ENCODE measurements at places on chromosomes 6 and 20.

DNA sequence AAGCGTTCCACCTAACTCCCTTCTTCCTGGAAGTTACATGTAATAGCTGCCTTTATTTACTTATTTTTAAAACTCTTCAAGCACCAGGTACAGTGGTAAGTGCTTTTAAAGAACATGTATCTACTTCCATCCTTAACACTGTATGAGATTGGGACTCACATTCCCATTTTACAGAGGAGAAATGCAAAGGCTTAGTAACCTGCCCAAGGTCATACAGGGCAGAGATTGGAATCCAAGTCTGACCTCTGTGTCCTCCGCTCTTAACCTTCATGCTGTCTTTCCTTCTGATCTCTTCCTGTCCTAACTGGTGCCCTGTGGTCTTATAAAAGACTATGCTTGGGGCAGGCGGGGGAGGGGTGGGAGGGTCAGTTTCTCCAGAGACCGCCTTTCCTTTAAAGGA is 1.6 kb downstream of the B4GALT5 start:
- no peak for DNase-seq

- no peak for DNase-seq
Measured at GRCh38 chr20:17513939-17514338, 17.2 kb downstream of the BFSP1 start.

DNA sequence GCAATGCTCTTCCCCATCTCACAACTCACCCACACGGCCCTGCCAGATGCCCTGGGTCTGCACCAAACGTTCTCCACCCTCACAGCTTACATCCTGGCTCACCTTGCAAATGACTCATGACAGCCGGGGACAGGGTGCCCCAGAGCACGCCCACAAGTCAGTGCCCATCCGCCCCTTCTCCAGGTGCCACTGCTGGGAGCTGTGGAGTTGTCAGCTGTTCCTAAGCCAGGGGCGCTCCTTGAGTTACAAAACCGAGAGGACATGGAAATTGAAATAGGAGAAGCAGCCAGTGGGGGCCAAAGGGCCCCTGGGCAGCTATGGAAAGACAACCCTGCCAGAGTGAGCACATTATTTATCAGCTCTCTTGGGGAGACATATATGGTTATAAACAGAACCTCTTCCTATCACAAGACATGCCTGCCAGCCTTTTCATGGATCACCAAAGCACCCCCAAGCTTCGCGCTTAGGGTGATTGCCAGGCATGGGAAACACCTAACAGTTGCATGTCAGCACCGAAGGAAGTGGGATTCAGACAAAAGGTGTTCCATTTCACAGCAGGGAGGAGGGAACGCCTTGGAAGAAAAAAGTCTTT is 236.8 kb downstream of the LY86 start:
- DNase-seq = no peak

DNA sequence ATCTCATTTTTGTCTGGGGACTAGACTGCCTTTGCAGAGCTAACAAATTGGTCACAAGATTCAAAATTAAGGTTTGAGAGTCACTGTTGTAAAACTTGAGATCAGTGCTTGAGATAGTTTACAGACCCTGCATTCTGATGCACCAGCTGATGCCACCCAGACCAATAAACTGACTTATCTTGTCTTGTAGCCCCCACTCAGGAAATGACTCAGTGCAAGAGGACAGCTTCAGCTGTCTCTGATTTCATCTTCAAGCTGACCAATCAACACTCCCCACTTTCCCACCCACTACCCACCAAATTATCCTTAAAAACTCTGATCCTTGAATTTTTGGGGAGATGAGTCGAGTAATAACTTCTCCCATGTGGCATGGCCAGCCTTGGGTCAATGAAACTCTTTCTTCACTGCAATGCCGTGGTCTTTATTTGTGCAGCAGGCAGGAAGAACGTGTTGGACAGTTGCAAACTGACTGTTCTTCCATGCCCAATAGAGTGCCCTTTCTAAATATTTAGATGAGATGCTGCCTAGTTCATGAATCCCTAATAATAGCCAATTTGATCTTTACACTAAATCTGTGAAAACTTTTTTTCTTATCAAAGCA is 48.3 kb upstream of the PROKR2 start:
- DNase-seq = no peak

DNA sequence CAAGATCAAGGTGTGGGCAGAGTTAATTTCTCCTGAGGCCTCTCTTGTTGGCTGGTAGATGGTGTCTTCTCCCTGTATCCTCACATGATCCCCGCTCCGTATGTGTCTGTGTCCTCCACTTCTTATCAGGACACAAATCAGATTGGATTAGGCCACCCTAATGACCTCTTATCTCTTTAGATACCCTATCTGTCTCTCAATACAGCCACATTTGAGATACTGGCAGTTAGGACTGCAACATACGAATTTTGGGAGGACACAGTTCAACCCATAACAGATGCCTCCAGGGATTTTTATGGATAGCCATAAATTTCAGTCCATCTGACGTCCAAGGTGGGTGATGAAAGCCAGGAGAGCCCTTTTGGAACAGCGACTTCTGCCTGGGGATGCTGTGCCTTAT is 369.0 kb downstream of the NRN1 start:
- no peak for DNase-seq

- DNase-seq = no peak
Measured at GRCh38 chr6:152993431-152993830, 9.1 kb downstream of the MTRF1L start.

DNA sequence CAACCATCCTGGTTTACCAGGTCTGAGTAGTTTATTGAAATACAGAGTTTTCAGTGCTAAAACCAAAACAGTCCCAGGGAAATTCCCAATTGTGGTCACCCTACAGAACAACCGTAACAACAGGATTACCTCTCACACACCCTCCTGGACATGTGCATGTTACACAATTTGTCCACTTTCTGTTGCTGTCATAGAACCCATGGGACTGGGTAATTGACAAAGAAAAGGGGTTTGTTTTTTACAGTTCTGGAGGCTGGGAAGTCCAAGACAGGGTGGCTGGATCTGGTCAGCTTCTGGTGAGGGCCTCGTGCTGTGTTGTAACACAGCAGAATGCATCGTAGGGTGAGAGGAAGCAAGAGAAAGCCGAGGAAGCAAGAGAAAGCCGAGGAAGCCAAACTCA is 9.1 kb upstream of the ADA start:
- DNase-seq = no peak

DNA sequence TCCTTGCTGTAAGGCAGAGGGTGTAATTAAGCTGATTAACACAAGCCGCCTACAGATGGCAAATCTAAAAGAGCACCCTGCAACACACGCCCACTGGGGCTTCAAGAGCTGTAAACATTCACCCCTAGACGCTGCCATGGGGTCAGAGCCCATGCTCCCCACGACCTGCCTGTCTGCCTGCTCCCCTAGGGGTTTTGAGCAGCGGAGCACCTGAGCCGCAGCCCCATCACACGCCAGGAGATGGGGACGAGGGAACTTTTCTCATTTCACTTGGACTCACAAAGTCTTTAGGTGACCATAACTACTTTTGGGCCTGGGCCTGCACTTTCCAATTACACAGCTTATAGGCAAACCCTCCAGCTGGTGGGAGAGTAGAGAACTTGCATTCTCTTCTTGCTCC is 99.0 kb upstream of the SOX4 start:
- DNase-seq = no peak

DNA sequence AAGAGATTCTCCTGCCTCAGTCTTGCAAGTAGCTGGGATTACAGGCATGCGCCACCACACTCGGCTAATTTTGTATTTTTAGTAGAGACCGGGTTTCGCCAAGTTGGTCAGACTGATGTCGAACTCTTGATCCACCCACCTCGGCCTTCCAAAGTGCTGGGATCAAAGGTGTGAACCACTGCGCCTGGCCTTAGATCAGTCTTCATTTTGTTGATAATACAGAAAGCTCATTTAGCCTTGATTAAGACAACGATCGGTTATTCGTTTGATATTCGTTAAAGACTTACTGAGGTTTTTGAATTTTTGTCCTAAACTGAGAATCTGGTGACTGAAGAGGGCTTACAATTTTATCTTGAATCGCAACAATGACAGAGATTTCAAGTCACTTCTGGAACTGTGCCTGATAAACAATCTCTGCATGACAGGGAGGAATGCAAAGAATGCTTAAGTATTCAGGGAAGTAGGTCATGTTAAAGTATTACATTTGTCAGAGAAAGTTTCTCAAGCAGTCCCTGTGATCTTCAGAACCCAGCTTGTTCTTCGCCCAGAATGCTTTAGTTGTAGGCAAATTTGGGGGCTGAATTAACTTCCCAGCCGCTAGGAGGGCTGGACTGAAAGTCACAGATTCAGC is 14.8 kb downstream of the AKAP12 start:
- no peak for DNase-seq

DNA sequence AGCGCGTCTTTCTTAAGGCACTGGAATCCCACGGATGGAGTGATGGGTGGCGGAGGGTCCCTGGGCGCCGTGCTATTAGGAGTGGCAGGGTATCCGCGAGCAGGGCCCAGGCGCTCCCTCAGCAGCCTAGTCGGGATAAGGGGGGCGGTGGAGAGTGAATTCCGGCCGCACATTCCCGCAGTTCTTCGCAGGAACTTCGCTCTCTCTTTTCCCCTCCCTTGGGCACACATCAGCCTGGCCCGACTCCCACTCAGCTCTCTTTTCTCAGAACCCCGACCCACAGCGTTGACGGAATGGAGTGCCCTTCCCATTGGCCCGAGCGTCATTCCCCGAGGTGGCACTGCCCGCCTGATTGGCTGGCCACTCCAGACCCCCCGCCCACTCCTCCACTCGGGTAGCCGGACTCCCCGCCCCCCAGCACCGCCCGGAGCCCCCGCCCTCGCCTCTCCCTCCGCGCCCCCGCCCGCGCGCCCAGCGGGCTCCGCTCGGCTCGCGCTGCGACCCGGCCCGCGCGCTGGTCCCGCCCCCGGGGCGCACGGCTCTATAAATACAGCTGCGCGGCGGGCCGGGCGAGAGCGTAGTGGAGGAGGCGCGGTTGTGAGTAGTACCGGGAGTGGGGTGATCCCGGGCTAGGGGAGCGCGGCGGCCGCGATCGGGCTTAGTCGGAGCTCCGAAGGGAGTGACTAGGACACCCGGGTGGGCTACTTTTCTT is at the start of gene ID4:
TSS of gene ID4 (plus strand) at position 572 of the 712 bp plus-strand sequence. CDS start 385 bp downstream, outside the sequence.
- no peak for DNase-seq

DNA sequence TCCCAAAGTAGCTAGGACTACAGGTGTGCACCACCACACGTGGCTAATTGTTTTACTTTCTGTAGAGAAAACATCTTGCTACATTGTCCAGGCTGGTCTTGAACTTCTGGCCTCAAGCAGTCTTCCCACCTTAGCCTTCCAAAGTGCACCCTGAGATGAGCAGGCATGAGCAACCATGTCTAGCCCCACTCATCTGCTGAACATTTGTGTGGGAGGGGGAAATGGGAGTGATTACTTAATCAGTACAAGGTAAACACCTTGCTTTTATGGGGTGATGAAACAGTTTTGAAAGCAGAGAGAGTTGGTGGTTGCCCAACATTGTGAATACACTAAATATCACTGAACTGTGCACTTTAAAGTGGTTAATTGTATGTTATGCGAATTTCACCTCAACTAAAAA is 5.3 kb downstream of the APMAP start:
- no peak for DNase-seq

- DNase-seq = no peak
Measured at GRCh38 chr6:44309092-44309491, 4.1 kb downstream of the AARS2 start.

DNA sequence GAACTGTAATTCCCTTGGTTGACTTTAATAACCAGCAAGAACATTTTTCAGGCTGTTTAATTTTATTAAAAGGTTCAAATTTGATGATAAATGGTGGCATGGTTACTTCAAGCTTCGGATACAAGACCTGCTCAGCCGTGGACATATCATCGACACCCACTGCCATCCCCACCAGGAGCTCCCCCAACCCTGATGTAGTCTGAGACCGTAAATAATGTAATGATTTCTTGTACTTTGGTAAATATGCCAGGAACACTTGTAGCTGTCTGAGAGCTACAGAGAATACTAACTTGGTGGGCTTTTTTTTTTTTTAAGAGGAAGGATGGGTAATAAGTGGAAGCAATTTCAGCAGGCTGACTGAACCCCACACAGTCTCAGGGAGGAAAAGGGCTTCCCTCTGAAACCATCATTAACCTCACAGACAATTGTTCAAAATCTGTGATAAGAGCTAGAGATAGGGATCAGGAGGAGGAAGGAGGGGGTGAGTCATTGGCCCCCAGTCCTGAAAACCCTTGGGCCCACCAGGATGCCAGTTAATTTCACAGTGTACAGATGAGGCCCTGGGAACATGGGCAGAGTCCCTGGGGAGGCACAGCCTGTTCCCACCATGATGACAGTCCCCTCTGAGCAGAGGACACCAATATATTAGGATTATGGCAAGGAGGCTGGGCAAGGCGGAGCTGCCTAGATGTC is 56.0 kb downstream of the APCDD1L start:
- DNase-seq = no peak

DNA sequence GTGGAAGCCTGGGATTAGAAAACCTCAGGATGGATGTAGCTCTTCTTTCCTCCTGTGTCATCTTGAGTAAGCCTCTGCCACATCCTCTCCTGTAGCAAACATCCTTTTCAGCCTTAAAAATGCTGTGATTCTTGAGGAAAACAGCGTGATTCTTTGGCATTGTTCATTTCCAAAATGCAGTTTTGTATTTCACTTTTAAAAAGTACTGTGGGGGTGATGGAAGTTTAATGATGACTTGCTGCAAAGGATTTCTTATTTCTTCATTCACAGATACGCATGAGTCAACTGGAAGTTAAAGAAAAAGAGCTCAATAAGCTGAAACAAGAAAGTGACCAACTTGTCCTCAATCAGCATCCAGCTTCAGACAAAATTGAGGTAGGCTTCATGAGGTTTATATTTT is 23.9 kb upstream of the SNRNP48 start:
- no peak for DNase-seq

- no peak for DNase-seq
Measured at GRCh38 chr6:112429226-112429625, 82.1 kb downstream of the RFPL4B start.

DNA sequence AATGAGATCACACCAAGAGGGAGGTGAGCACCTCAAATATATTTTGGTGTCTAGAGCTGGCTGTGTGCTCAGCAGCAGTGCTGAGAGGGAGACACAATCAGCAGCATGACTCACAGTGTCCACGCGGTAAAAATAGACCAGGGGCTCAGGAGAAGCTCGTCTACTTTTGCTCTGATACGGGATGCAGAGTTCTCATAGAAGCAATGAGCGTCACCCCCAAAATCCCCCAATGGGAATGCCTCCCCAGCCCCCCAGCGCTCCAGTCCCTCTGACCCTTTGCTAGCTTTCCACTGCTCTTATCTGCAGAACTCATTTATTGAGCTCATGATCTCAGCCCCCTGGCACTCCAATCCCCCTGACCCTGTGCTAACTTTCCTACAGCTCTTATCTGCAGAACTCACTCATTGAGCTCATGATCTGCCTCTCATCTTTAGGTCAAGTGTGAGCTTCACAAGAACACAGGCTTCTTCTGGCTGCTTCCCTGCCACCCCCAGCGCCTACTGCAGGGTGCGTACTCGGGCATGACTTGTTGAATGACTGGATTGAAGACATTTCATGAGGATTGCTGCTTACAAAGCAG is 34.0 kb downstream of the SYNDIG1 start:
- DNase-seq = no peak

GRCh38 chr6:11430036-11430435 is 107.5 kb upstream of the TMEM170B start:
- DNase-seq = no peak
